NCI-H2081 (cell line): ENCODE measurements at places on chromosomes 4 and X.

DNA sequence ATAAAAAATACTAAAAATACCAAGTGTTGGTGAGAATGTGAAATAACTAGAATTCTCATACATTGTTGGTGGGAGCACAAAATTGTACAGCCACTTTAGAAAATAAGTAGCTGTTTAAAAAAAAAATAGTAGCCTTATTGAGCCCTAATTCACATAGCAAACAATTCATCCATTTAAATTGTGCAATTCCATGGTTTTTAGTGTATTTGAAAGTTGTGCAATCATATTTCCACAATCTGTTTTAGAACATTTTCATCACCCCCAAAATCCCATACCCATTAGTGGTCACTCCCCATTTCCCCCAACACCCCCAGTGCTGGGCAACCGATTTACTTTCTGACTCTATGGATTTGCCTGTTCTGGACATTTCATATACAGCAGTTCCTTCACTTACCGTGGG is 37.1 kb downstream of the STX18 start:
- DNase-seq = no peak

DNA sequence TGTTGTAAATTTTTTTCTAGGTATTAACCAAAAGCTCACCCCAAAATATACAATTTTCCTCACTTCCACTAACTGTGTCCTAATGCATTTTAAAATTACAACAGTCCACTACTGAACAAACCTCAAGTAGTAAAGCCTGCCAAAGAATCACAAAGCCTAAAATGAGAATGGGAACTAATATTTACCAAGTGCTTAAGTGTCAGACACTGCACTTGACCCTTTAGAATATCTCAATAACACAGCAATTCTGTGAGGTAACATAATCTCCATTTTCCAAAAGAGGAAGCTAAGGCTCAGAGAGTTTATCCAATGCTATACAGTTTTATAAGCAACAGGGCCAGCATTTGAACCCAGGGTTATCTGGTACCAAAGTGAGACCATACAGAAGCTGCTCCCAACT is 4.9 kb downstream of the SLC9A7 start:
- DNase-seq = peak; percentile 9

DNA sequence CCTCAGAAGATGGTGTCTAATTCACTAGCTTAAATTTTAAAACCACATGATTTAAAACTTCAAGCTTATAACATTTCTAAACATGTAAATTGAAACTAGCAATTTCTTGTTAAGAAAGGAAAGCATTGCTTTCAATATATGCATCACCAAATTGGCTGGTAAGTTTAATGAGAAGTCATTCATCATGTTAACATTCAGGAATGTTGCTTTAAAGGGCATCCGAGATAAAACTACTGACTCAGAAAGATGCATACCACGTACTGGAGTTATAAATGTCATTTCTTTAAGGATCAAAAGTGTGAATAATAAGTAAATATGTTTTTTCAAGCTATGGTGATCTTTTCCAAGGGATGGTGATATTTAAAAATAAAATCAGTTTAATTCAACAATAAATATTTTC is 83.3 kb upstream of the VCX2 start:
- DNase-seq = no peak

GRCh38 chrX:43218198-43218597 is 437.9 kb upstream of the MAOA start:
- no peak for DNase-seq

- no peak for DNase-seq
Measured at GRCh38 chrX:68915778-68916177, 87.0 kb downstream of the EFNB1 start.

DNA sequence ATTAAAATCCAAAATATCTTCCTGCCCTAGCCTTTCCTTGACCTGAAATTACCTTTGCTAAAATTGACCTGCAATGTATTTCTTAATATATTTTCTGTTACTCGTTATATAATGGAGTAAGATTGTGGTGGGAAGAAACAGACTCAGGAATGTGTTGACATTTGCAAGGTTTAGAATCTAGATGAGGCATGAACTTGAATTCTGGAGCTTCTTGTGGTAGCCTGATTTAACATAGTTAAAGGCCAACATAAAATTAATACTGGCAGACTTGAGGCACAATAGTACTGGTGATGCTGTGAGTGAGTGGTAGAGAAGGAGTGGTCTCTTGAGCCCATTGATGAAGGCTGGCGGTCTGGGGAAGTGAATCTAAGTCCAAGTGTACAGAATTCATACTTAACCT is 197.9 kb upstream of the SPRY1 start:
- DNase-seq = no peak

GRCh38 chr4:15100994-15101695 is 98.9 kb downstream of the CPEB2 start:
- no peak for DNase-seq

DNA sequence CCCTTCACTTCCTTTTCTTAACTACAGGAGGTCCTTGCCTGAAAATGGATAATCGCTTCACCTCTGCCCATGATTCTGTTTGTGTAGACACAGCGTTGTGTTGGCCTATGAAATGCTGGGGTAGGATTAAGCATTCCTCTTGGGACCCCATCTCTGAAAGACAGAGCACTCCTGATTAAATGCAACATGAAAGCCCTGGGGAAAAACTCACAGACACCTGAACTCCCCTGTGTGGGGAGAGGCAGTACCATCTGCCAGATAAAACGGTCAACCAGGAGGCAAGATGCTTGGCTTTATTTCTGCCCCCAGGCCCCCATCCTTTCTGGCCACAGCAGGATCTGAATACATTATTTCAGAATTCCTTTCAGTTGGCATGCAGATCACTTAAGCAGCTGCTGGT is 1.9 kb downstream of the LGI2 start:
- no peak for DNase-seq
